ENCODE measurements at places on chromosomes 5 and 9. TPM values are rescaled to one million over a fixed set of nuclear protein-coding genes. Genes with fewer than 3 reads are reported as not detected.

DNA sequence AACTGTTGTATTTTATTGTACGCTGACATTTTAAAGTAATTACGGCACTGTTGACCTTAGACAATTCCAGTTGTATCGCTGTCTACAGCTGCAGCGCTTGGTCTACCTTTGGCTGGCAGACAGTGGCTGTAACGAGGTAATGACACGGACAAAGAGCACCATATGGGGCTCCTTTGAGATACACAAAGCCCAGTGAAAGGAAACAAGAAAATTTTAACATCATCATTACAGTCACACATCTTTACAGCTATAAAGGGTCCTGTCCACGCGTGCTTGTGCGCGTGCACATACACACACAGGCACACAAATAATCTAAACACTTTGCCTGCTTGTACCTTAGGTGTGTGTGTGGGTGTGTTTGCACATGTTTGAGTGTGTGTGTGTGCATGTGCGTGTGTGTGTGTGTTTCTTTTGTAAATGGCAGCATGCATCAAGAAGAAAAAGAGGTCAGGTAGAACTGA, 946.0 kb downstream of the NR2F1-AS1 start:
- DNase-seq = no peak

DNA sequence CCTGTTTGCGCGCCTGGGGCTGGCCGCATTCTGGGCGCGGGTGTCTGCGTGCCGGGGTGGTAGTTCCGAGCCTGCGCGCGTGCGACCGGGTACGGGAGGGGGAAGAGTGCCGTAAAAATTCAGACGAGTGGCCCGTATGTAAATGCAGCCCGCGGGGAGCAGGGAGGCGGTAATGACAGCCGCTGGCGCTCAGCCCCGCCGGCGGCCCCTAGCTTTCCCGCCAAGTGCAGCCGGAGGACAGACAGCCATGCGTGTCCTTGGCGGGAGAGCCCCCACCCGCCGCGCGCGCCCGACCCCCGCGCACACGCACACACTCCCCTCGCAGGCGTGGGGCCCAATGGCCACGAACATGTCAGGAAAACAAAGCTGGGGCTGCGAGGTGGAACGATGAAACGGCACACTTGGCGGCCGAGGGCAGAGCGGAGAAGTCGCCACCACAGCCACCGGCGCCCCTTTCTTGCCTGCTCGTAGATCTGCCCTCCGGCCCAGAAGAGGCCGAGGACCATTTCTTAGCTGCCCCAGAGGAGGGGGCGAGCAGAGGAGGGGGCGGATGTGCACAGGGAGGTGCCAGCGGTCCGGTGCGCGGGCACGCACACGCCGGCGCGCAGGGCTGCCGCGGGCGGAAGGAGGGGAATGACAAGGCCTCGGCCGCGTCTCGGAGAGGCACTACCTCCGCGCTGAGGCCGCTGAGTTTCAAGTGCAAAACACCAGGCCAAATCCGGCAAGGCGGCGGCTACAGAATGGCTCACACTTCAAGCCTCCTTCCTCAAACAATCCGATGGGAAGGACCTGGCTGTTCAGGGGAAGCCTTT, 208.4 kb downstream of the MEF2C start:
- no peak for DNase-seq

GRCh38 chr9:21516796-21517195, 34.7 kb upstream of the IFNE start:
- DNase-seq = no peak

The OR5C1 gene
- not detected for total RNA-seq

The IRX4 gene
- total RNA-seq = not detected

The FOXD4 gene
- total RNA-seq = 0.29 TPM

Measured in osteoblast (primary cell).